Stimulated activated CD4-positive, alpha-beta T cell treated with anti-CD3 and anti-CD28 coated beads, Interleukin-4, amount 100 ng/mL, for 48 hours (primary cell): ENCODE measurements at places on chromosomes 11 and 22.

DNA sequence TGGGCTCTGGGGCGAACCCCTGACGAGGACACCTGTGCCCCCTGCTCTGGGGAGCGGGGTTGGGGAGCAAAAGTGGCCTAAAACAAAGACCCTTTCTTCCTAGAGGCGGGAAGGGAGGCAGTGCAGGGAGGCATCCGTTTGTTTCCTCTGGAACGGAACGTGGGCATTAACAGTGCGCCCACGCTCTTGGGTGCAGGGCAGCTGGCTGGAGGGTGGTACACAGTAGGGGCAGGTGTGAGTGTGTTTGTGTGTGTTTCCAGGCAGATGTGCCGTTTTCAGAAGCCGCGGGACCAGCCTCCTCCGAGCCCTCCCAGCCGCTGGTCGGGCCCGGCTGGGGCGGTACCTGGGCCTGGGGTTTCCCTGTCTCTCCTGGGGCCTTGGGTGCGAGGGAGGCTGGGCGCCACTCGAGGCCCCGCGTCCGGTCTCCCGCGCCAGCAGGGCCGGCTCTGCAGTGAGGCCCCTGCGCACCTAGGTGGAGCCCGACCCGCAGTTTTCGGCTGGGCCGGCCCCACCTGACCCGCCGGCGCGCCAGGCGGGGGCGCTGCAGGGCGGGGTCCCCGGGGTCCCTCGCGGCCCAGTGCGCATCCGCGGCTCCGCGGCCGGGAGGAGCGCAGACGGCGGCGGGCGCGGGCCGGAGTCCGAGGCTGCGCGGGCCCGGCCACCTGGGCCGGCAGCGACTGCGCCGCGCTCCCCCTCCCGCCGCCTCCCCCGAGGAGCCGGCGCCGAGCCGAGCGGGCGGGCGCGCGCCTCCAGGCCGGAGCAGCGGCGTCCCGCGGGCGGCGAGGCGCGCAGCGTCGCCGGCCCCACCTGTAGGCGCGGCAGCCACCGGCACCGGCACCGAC, 1252.7 kb downstream of the BRD1 start:
- DNase-seq: peak; percentile 24

DNA sequence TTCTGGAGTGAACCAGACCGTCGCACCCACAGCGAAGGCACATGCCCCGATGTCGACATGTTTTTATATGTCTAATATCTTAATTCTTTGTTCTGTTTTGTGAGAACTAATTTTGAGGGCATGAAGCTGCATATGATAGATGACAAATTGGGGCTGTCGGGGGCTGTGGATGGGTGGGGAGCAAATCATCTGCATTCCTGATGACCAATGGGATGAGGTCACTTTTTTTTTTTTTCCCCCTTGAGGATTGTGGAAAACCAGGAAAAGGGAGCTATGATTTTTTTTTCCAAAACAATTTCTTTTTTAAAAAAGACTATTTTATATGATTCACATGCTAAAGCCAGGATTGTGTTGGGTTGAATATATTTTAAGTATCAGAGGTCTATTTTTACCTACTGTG, 49.2 kb upstream of the OR4B1 start:
- no peak for DNase-seq

DNA sequence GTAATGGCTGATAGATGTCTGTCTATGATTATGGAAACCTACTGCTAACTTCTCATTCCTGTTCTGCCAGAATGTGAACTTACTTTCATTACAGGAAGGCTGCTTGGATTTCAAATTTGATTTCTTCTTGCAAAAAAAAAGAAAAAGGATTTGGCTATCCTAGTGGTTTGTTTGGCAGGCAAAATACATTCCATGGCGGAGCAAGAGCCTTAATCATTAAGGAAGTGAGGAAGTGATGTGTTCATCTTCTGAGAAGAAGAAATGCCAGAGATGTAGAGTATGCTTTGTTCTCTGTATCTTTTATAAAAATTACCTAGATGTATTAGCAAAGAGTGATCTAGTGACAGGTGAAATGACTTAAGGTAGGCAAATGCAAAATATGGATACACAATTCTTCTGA, 356.3 kb downstream of the SOX6 start:
- no peak for DNase-seq

- DNase-seq: no peak
Observed at GRCh38 chr11:96180341-96180740, 162.7 kb downstream of the MAML2 start.

- DNase-seq: no peak
Observed at GRCh38 chr11:71065841-71066240, 186.5 kb downstream of the SHANK2 start.

GRCh38 chr11:47160753-47161133, 15.9 kb downstream of the ARFGAP2 start:
- DNase-seq: no peak

DNA sequence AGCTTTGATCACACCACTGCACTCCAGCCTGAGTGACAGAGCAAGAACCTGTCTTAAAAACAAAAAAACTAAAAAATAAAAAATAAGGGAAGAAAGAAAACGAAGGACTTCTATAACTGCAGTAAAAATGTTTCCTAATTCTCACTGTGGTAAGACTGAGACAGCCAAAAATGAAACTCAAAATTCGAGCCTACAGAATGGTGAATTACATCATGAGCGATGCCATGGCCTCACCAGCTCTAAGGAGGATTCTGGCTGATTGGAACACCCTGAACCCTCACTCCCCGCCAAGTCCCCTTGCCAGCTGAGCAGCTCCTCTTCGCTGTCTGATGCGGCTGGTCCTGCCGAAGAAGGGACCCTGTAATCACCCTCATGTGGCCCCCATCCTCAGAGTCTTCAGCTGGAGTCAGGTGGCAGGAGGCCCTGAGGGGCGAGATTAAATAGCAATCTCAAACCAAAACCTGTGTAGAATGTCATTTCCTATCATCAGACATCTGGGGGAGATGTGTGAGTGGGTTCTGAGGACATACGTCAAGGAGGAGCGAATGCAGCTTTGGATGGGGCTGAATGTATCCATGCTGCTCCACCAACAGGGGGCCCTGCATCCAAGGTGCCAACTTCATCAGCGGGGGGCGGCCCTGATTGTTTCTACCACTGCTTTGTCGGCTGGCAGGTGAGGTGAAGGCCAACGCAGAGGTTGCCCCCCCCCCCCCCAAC, 29.2 kb downstream of the PDGFB start:
- no peak for DNase-seq

- DNase-seq: no peak
Observed at GRCh38 chr11:80122211-80122610, 681.4 kb upstream of the TENM4 start.

- no peak for DNase-seq
Observed at GRCh38 chr22:41300661-41301060, 664 bp upstream of the ZC3H7B start.

DNA sequence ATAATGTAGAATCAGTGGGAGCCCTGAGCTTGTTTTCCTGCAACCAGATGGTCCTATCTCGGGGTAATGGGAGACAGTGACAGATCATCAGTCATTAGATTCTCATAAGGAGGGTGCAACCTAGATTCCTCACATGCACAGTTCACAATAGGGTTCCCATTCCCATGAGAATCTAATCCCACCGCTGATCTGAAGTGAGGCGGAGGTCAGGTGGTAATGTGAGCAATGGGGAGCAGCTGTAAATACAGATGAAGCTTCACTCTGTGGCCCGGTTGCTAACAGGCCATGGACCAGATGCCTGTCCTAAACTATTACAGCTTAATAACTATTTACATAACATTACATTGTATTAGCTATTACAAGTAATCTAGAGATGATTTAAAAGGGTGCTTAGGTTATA, 17.0 kb downstream of the DIXDC1 start:
- DNase-seq: no peak

- no peak for DNase-seq
Observed at GRCh38 chr11:94806419-94806818, 38.3 kb downstream of the AMOTL1 start.

GRCh38 chr11:108319541-108320145, 96.8 kb downstream of the ATM start:
- no peak for DNase-seq

DNA sequence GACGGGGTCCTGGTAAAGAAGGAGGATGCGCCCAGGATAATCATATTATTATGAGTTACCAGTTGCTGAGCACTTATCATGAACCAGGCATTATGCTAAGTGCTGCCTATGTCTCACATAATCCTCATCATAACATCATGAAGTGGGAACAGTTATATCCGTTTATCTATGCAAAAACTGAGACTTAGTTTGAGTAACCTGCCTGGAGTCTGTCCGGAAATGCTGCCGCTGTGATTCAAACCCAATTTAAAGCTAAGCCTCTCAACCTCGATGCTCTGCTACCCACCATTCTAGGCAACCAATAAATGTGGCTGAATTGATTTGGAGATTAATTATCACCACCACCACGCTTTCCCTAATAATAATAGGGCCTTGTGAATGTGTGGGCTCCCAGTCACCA, 111.5 kb upstream of the CLMP start:
- DNase-seq: no peak

- no peak for DNase-seq
Observed at GRCh38 chr11:132605825-132606570, 926.3 kb downstream of the OPCML start.

DNA sequence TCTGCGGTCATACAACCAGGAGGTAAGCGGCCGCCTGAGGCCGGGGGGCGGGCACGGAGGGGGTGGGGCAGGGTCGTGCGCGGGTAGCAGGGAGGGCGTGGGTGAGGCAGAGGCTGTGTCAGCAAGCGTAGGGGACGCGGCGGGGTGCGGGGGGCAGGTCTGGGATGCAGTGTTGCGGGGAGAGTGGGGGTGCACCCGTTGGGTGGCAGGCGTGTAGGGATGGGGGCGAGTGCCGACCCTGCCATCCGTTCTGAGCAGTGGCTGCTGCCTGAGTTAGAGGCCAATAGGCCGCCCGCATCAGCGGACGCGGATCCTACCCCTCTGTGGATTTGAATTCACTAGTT, 1.4 kb downstream of the RIC8A start:
- DNase-seq: no peak

- peak; percentile 28 for DNase-seq
Observed at GRCh38 chr11:9565822-9566560, 7.5 kb upstream of the WEE1 start.

DNA sequence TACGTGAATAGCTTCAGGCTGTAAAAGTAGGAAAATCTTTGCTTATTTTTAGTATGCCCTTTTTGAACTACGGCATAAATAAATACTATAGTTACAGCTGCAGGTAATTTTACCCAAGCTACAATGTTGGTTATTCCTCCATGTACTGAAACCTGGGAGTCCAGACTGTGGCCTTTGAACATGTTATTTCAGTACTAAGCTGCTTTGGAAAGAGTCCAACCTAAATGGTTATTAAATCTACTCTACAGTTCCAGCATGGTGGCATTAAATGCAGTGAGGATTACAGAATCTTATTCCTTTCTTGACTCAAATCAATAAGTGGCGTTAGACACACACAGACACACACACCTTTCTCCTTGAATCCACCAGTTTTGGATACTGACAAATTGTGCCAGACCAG, 165.1 kb downstream of the MSANTD4 start:
- no peak for DNase-seq

DNA sequence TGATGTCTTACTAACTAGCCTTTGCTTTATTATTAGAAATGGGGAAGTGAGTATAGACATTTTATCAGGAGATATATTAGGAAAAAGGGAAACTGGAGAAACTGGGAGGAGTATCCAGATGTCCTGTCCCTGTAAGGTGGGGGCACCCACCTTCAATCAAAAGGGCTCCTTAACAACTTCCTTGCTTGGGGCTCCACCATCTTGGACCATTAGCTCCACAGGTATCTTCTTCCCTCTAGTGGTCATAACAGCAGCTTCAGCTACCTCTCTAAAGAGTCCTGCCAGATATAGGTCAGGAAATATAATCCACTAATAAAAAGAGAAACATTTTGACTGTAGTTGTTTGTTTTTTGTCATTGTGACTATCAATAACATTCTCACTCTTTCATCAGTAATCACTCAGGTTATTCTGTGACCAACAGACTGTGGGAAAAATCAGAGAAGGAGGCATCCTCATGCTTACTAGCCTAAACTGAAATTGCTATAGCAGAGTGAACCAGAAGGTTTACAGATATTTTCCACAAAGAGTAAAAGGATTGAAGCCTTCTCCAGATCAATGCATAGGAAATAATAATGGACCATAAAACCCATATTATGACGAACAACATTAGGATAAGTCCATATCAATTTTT, 10.4 kb downstream of the OR51B4 start:
- DNase-seq: no peak

- no peak for DNase-seq
Observed at GRCh38 chr11:21988477-21988876, 204.4 kb upstream of the ANO5 start.

DNA sequence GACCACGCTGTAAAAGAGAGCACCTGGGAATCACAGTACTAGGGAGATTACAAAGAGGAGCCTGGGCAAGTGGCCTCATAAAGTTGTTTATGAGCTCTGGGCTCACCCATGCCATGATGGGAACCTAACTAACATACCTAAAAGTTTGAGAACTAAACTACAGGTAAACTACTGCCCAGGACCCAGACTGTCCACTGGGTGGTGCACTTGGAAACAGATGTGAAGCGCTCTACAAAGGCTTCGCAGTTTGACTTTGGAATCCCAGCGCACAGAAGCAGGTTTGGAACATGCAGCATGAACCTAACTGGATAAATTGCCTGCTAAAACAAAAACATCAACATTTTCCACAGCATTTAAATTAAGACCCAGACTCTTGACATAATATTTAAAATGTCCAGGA, 418.6 kb downstream of the FAM181B start:
- DNase-seq: no peak

DNA sequence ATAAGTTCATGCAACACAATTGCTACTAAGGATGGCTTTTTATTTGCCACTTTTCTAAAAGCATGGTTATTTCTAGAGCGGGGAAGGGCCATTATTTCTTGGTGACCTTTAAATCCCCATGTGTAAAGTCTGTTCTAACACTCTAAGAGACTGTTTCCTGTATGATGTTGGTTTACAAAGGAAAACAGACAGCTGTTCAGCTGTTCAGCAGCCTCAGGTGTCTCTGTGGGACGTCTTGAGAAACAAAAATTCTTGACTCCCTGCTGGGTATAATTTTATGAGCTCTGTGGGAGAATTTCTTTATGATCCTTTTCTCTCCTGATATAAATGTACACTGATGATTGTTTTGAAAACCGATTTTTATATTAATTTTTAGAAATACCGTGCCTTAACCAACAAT, 13.9 kb downstream of the MUC15 start:
- DNase-seq: no peak

DNA sequence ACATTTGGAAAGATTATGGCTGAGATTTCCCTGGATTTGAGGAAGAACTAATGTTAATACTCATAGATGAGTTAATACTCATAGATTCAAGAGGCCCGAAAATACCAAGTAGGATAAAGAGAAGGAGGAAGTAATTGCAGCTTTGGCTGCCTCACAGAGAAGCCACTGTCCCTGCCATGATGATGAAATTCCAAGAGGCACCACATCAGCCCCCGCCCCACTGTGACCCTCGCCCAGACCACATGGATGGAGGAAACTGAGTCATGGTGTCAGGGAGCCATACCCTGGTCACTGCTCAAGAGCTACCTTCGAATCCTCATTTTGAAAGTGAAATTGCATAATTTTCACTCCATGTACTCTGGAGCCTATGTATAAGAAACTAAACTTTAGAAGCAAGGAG, 92.9 kb upstream of the SLC22A12 start:
- no peak for DNase-seq

- no peak for DNase-seq
Observed at GRCh38 chr11:116207019-116207418, 565.8 kb downstream of the BUD13 start.
